Breast epithelium (tissue), 4 donors: ENCODE measurements at places on chromosomes 6 and 20. TPM values are rescaled to one million over a fixed set of nuclear protein-coding genes. Genes with fewer than 3 reads are reported as not detected.

The HS3ST5 gene
- not detected for total RNA-seq

The MTO1 gene
- 34.4 TPM for total RNA-seq

The ZSCAN26 gene
- 13.8 TPM for total RNA-seq

The SYCP2L gene
- 2.2 TPM for total RNA-seq

The CST7 gene
- 1.8 TPM for total RNA-seq

The LY6G5C gene
- 1.9 TPM for total RNA-seq

The DLK2 gene
- not detected for total RNA-seq

The WFDC10B gene
- not detected for total RNA-seq

The COL11A2 gene
- 1.0 TPM for total RNA-seq

The TRAPPC3L gene
- 0.80 TPM for total RNA-seq

The AGER gene
- total RNA-seq = 2.6 TPM

The OR2W1 gene
- total RNA-seq = not detected

The SLC17A3 gene
- not detected for total RNA-seq

The SASH1 gene
- 107 TPM for total RNA-seq

The SLPI gene
- 30.6 TPM for total RNA-seq

The HTR1B gene
- total RNA-seq = not detected

The CLPSL2 gene
- total RNA-seq = 2.3 TPM

The B3GALT4 gene
- total RNA-seq = 11.1 TPM

The TNFRSF6B gene
- 2.8 TPM for total RNA-seq

The NHSL1 gene
- 16.5 TPM for total RNA-seq

The FAM83B gene
- total RNA-seq = 13.6 TPM
